ENCODE measurements at places on chromosomes 3 and 15. TPM values are rescaled to one million over a fixed set of nuclear protein-coding genes. Genes with fewer than 3 reads are reported as not detected.

B3GNT5 gene
- not detected for total RNA-seq

GHSR gene
- total RNA-seq, result not detected

LAMB2 gene
- 67.9 TPM for total RNA-seq

CCR8 gene
- total RNA-seq, result not detected

AMOTL2 gene
- 11.5 TPM for total RNA-seq

ISLR gene
- total RNA-seq, result not detected

EBLN2 gene
- 1.3 TPM for total RNA-seq

CPLX3 gene
- not detected for total RNA-seq

IL20RB gene
- total RNA-seq, result 0.22 TPM

UROC1 gene
- 0.74 TPM for total RNA-seq

IL1RAP gene
- total RNA-seq, result 18.3 TPM

ROBO2 gene
- not detected for total RNA-seq

CDCP1 gene
- total RNA-seq, result 0.18 TPM

XYLB gene
- total RNA-seq, result 25.9 TPM

ITGB5 gene
- 50.2 TPM for total RNA-seq

GOLGA8N gene
- 0.66 TPM for total RNA-seq

TXNRD3 gene
- 20.7 TPM for total RNA-seq

C2CD4B gene
- not detected for total RNA-seq

MYO1E gene
- total RNA-seq, result 25.1 TPM

COLQ gene
- total RNA-seq, result not detected

WDR93 gene
- total RNA-seq, result not detected

ZNF619 gene
- 5.2 TPM for total RNA-seq

PTX3 gene
- not detected for total RNA-seq

C3orf85 gene
- total RNA-seq, result not detected

GHRL gene
- 0.09 TPM for total RNA-seq

KIF7 gene
- 4.4 TPM for total RNA-seq

GOLGA6A gene
- not detected for total RNA-seq

MELTF gene
- 3.2 TPM for total RNA-seq

RPL39L gene
- total RNA-seq, result not detected

KCNH8 gene
- total RNA-seq, result not detected

USF3 gene
- 6.3 TPM for total RNA-seq

GLDN gene
- 0.86 TPM for total RNA-seq

SERPINI2 gene
- total RNA-seq, result not detected

SEMA7A gene
- 15.8 TPM for total RNA-seq

CAMK2N2 gene
- total RNA-seq, result 0.27 TPM

GPR149 gene
- total RNA-seq, result not detected

FBXO40 gene
- not detected for total RNA-seq
